ENCODE measurements at places on chromosomes 4 and X.

- DNase-seq, result no peak
Measured at GRCh38 chr4:117700111-117700892, 334.0 kb upstream of the NDST3 start.

- no peak for DNase-seq
Measured at GRCh38 chr4:181656748-181657147, 586.5 kb upstream of the TENM3 start.

DNA sequence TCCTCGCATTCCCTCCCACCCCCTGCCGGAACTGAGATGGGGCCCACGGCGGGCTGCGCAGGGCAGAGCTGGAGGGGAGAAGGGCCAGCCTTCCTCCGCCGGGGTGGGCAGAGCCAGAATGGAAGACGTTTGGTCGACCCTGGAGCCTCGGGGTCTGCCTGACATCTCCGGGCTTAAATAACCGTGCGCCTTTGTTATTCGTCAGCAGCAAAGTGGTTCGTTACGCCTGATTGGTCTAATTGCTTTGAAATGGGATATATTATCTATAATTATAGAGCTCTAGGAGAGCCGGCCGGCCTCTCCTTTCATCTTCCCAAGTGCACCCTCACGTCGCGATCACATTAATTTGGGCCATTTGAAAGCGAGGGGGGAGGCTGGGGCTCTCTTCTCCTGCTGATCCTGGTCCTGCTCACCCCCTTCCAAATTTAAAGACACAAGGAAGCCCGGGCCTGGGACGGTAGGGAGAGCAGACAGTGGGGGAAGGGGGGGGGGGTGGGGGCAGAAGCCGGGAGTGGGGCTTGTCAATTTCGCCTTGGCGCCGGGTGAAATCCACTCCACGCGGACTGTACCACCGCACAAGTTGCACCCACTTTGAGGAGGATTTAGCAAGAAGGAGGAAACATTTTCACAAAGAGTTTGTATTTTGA is 4.7 kb upstream of the MSX1 start:
- DNase-seq, result no peak

DNA sequence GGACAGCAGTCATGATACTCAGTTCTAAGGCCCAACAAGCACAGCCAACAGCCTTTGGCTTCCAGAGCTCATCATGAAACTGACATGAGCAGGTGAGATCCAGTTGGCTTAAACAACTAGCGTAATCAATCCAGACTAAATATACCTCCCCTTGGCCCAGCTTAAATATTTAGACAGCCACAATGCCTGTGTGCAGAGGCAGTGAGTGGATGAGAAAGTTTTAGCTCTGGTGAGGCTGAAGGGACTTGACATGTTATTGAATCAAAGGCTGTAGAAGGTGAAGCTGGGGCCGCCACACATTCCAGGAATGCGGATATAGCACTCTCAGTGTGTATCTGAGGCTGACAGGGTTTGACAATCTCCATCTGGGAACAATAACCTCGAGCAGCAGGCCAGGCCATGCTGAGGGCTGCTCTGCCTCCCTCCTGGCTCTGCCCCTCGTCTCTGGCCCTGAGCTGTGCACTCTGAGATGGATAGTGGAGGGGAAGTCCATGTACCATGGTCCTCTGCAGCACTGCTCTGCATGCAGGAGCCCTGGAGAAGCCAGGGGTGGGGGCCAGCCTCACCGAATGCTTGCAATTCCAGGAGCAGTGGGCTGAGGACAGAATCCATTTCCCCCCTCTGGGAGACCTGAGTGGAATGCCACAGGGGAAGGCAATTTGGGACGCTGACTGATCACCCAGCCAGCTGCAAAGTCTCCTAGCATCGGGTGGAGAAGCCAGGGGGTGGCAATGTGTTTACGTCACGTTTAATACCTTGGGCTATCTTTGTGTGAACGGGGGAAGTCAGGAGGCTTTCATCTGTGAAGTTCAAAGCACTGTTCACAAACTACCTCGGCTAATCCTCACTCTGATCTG is 37.3 kb upstream of the RASL11B start:
- peak; percentile 65 for DNase-seq

DNA sequence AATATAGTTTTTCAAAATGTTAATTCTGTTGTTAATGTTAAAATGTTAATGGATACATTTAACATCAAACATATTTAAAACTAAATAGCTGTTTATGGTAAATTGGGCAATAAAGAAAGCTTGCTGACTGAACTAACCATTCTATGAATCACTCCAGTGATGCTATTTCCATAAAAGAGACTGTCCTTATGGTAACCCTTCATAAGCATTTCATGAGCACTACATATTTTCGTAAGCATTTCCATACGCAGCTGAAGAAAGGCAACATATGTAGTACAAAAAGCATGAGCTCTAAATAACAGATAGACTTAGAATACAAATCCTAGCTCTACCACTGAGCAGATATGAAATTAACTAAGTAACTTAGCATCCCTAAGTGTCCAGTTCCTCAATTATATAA is 188.9 kb downstream of the COL25A1 start:
- DNase-seq, result no peak

GRCh38 chr4:66577922-66578321 is 907.6 kb upstream of the EPHA5 start:
- DNase-seq, result no peak

GRCh38 chrX:20571611-20572010 is 304.9 kb upstream of the RPS6KA3 start:
- no peak for DNase-seq

- no peak for DNase-seq
Measured at GRCh38 chrX:106626789-106627188, 15.0 kb downstream of the RADX start.

DNA sequence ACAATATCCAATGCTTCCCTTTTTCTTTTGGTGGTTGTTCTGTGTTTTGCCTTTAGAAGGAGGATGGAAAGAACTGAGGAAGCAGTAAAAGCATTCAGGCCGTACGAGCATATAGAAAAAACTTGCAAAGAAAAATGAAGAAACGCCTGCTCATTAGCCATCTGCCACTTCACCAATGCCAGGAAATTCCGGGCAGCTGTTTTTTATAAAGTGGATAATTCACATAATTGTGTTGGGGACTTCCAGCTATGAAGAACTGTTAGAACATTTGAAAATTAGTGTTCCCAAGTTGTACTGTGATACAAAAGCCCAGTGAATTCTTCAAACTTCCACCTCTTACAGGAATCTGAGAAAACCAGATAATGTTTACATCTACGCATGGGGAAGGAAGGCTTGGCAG is 11.7 kb downstream of the RELL1 start:
- no peak for DNase-seq

GRCh38 chr4:37463033-37463856 is 218.7 kb downstream of the NWD2 start:
- DNase-seq, result no peak

DNA sequence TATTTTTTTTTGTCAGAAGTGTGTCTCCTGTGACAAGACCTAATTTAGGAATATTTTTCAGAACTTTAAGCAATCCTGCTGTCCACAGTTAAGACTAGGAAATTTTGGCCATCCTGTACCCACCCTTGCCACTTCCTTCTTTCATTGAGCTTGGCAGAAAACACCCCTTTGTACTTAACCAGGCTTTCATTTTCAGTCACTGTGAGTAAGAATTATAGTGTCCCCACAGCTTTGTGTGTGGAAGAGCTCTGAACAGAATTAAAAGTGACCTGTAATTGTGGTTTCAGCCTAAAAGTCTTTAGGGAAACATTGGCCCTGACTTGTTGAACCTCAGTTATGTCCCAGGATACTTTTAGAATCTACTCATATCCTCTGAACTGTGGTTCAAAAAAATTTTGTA is 153.7 kb upstream of the BMP3 start:
- DNase-seq, result no peak

- DNase-seq, result no peak
Measured at GRCh38 chr4:37043342-37043741, 201.2 kb upstream of the NWD2 start.

DNA sequence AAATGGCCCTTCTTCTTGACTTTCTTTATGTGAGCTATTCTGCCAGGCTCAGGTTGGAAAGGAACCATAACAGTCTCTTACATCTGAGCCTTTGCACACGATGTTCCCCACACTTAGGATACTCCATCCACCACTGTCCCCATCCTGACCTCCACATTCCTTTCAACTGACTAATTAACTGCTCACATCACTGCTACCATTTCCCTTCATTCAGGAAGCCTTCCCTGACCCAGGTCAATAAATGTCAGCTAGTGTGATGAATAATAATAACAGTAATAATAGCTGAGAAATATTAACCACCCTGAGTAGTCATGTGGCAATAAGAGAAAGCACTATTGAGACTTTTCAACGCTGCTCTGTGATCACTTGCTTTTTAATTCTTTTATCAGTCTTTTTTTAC is 291.7 kb downstream of the KCNIP4 start:
- DNase-seq, result no peak

DNA sequence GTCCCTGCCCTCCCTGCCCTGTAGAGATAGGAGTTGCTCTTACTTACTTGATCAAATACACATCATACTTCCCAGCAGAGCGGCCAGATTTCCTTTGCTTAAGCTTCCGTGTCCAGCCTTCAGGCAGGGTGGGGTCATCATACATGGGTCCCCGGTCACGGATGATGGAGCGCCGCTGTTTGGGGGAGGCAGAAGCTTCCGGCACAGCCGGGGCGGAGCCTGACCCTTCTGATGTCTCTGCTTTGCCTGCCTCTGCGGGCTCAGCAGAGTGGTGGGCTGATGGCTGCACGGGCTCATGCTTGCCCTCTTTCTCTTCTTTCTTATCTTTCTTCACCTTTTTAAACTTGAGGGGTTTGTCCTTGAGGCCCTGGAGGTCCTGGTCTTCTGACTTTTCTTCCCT is 12.5 kb upstream of the IRAK1 start:
- DNase-seq, result no peak

DNA sequence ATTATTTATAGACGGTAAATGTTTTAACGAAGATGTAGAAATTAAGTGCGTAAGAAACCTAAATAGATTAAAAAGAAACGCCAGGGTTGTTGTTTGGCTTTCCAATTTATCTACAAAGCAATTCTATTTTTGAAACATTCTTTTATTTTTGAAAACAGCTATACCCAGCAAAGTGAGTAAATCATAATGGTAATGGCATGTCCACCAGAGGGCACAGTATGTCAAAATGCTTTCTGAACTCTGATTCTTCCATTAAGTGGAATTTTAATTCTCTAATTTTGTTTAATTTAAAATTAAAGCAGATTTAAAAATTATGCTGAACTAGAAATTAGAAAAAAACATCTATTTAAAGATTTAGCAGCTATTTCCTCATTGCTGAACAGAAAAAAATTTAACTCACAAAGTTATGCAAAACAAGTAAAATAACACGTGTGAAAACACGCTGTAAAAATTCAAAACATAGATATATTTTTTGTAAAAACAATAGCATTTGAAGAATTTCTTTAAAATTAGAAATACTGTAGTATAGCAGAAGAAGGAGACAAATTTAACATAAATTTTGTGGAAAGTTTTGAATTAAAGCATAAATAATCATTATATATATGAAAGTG is 26.5 kb downstream of the RASSF6 start:
- DNase-seq, result no peak

- no peak for DNase-seq
Measured at GRCh38 chr4:42878863-42879262, 13.7 kb upstream of the GRXCR1 start.

- DNase-seq, result no peak
Measured at GRCh38 chrX:63743596-63743995, 41.4 kb downstream of the ARHGEF9 start.

- DNase-seq, result peak; percentile 69
Measured at GRCh38 chr4:109559625-109559982, 442 bp upstream of the MCUB start.

DNA sequence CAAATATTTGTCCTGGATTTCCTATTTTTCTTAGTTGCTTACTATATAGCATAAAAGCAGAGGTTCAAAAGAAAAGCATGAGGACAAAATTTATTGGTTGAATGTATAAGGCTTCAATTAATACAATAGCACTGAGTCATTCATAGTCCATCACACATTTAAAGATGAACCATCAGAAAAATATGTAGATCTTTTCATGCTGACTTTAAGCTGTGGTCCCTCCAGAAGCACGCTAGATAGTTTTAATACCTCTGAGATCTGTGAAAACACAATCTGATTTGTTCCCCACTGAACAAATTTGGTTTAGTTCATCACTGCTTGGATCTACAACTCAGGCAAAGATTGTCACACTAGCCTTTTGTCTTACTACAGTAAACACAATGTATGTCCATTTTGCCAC is 377.2 kb upstream of the ANXA10 start:
- no peak for DNase-seq

DNA sequence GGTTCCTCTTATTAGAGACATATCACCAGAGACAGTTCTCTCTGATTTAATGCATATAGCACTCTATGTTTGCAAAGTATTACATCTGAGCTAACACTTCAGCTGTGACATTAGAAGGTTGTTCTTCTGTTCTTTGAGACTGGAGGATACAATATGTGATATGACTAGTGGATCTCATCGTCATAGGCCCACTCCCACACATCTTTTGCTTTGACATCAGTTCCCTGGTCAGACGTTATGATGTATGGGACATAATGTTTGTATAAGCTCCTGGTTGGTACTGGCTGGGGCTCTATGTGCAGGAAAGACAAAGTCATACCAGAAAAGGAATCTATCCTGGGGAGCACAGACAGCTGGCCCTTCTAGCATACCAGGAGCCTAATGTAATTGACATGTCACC is 57.7 kb upstream of the MAML3 start:
- DNase-seq, result no peak

- DNase-seq, result no peak
Measured at GRCh38 chr4:159237975-159238374, 135.1 kb downstream of the RAPGEF2 start.

GRCh38 chr4:141435446-141436225 is 200.7 kb upstream of the IL15 start:
- no peak for DNase-seq

GRCh38 chrX:21781525-21781924 is 23.6 kb upstream of the SMPX start:
- DNase-seq, result no peak

GRCh38 chr4:68062501-68062900 is 67.2 kb downstream of the TMPRSS11F start:
- no peak for DNase-seq

- no peak for DNase-seq
Measured at GRCh38 chrX:48794340-48794910, 7.4 kb upstream of the HDAC6 start.

DNA sequence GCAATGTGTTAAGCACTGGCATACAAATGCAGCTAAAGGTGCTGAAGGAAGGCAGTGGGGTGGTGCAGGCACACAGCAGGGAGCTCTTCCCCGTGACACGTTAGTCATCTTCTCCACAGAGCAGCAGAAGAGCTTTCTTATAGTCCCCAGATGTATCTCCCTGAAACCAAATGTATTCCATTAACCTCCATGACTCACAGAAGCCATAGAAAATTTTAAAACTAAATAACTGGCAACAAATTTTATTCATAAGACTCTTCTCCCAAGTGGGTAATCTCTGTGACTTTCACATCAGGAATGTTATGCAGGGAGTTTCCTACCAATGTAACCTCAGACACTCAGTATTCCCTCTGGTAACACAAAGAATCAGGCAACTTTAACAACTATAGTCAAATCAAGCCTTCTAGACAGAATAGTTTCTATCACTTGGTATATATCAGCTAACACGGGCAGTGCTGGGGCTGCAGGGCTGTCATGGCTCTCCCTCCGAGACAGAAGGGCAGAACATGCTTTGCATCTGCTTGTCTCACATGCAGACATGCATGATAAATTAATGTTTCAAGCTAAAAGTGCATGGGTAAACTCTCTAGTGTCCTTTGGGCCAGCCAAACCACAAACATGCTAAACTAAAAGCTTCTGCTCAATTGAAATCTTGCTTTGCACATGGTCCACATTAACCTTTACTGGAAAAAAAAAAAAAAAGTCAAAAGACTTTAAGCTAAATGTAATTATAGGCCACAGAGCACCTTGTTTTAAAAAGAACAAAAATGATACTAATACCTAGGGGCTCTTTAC is 28.2 kb downstream of the ANXA5 start:
- no peak for DNase-seq

GRCh38 chrX:136694431-136695087 is 46.6 kb downstream of the CD40LG start:
- DNase-seq, result no peak

Data from right cardiac atrium (tissue), 5 donors.